ENCODE measurements at places on chromosomes 2 and 18.

- no peaks in the 10 kb centered on the region for H3K36me3 ChIP-seq
- no peaks in the 10 kb centered on the region for H3K4me1 ChIP-seq
- no peak overlapping the region for H3K27ac ChIP-seq
- no peak overlapping the region for H3K4me3 ChIP-seq
Measured at GRCh38 chr2:169877398-169877797, 50.1 kb downstream of the UBR3 start.

DNA sequence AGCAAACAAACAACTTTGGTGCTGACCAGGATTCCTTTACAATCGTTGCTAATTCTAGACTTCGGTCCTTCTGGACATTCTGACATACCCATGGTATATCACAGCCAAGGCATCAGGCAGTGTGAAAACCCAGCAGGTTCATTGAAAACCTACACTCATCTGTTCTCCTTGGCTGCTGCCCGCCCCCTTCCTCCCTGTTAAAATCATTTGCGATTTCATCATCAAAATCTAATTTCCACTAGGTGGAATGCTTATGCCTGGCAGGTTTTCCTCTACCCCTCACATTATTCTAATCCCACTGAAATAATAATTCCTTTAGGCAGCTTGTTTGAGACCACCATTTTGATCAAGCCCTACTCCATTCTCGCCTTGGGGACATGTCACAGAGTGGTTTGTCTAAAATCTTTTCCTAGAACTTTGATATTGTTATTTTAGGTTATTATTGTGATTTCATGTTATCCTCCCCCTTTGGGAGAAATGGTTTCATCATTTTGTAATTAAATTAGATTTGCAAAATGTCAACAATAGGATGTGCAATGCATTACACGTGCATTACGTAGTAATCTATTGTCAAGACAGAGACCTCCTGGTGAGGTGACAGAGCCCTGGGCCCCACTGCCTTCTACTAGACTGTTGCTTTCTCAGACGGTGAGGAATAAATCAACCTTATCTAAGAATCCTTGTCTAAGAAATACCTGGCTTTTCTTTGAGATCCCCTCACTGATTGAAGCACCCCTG is 31.0 kb upstream of the ASPRV1 start:
- H3K4me3 ChIP-seq = no peak overlapping the region
- H3K27ac ChIP-seq = no peak overlapping the region
- H3K27me3 ChIP-seq = no peaks in the 10 kb centered on the region
- no peaks in the 10 kb centered on the region for H3K4me1 ChIP-seq
- no peak for DNase-seq
- H3K36me3 ChIP-seq = no peaks in the 10 kb centered on the region

DNA sequence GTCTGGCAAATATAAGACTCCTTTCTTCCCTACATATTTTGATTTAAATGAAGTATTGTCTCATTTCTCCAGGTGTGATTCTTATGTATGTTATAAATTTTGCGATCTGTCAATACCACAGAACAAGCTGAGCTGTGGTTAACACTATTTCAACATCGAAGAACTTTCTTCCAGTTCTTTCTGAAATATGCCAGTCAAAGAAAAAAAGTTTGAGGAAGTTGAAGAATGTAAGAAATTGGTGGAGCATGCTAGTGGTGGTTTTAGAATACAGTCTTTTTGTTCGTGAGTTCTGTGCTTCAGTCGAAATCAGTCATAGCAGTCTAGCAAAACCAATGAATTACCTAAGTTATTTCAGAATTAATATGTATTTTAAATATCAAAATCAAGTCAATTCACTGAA is 8.6 kb upstream of the COBLL1 start:
- no peaks in the 10 kb centered on the region for H3K4me1 ChIP-seq
- H3K36me3 ChIP-seq = no peaks in the 10 kb centered on the region
- DNase-seq = no peak
- no peak overlapping the region for H3K4me3 ChIP-seq
- no peaks in the 10 kb centered on the region for H3K27me3 ChIP-seq

DNA sequence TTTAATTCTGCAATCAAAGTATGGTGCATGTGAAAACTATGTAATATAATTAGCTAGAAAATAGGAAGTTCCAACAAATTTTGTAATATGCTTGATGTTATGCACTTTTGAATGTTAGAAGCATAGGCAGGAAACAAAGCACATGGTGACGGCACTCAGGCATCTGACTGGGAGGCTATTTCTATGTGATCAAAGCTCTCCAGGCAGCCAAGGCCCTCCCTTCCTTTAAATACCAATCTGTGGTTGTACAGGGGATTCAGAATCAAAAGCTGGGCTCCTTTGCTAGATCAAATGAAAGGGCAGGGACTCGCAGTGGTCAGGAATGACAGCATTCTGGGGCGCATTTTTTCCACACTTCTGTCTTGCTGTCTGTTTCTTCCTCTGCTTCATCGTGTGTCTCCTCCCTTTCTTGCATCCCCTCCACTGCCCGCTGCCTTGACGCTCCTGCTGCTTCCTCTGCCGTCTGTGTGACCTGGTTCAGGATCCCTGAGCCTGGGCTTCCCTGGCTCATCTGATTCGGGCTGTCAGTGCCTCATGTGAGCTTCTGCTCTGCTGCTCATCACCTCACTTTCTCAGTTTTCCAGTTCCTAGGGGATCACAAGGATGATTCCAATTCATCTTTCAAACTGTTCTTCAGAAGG is 30.9 kb downstream of the TMEM182 start:
- H3K4me3 ChIP-seq = no peak overlapping the region
- H3K27me3 ChIP-seq = no peaks in the 10 kb centered on the region
- no peak overlapping the region for H3K27ac ChIP-seq
- peaks cover 23% of the 10 kb centered on the region for H3K4me1 ChIP-seq
- no peaks in the 10 kb centered on the region for H3K36me3 ChIP-seq

DNA sequence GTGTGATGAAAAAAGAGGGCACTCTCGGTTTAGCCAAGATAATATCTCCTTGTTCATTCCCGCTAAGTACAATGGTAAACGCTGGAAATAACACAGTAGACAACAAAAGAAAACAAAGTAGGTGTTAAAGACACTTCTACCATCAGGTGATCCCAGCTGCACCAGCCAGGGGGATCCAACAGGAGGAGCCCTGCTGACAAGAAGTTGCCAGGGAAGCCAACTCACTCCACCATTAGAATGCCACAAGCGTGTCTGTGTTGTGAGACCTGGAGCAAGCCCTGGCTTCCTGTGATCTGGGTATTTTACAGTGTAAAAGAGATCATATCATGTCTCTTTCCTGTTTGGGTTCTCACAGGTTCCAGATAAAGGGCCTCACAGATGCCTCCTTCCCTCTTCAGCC is 117.0 kb downstream of the GRB14 start:
- peak; percentile 41 for DNase-seq
- H3K36me3 ChIP-seq = no peaks in the 10 kb centered on the region
- no peaks in the 10 kb centered on the region for H3K4me1 ChIP-seq
- no peak overlapping the region for H3K4me3 ChIP-seq
- no peaks in the 10 kb centered on the region for H3K27me3 ChIP-seq

DNA sequence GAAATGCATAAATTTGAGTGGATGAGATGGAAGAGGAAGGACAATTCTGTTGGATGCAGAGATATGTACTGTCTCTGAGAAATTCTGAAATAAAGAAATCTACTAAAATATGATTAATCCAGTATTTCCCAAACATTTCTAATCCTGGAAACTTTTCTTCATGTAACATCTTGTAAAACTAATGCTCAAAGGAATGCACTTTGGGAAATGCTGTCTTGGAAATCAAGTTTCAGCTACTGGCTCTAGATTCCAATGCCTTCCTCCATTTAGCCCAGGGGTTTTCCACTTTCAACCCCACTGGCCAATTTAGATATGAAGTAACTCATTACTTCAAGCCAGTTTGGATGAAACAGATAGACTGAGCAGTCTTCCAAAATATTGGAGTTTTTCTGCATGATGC is 355.1 kb downstream of the TXNL1 start:
- H3K27me3 ChIP-seq = no peaks in the 10 kb centered on the region
- no peak overlapping the region for H3K4me3 ChIP-seq
- DNase-seq = no peak
- H3K36me3 ChIP-seq = no peaks in the 10 kb centered on the region
- H3K4me1 ChIP-seq = peaks cover 4% of the 10 kb centered on the region

DNA sequence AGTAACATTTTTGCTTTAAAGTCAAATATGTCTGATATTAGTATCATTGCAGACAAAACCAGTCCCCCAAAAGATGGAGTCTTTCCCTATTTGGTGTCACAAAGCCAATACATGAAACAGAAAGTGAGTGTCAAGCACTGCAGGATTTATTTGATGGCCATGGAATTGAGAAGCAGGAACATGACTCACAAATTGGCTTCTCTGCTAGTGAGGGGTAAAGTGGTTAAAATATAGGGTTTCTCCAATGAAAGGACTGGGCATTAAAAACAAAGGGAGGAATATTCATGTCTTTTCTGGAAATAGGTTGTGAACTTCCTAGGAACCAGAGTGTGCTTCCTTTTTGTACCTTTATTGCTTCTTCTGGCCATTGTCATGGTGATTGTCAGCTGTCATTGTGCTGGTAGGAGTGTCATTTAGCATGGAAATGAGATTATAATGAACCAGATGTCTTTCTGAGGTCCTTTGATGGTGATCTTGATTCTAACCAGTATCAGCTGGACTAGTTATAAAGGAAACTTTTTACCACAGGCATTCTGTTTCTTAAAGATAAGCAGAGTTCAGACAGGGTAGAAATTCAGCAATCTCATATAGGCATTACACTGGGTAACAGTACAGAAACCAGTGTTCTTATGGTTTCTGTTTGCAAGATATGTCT is 4.1 kb downstream of the REG1B start:
- no peak for DNase-seq
- H3K27me3 ChIP-seq = no peaks in the 10 kb centered on the region
- no peaks in the 10 kb centered on the region for H3K36me3 ChIP-seq
- no peak overlapping the region for H3K4me3 ChIP-seq
- no peak overlapping the region for H3K27ac ChIP-seq

DNA sequence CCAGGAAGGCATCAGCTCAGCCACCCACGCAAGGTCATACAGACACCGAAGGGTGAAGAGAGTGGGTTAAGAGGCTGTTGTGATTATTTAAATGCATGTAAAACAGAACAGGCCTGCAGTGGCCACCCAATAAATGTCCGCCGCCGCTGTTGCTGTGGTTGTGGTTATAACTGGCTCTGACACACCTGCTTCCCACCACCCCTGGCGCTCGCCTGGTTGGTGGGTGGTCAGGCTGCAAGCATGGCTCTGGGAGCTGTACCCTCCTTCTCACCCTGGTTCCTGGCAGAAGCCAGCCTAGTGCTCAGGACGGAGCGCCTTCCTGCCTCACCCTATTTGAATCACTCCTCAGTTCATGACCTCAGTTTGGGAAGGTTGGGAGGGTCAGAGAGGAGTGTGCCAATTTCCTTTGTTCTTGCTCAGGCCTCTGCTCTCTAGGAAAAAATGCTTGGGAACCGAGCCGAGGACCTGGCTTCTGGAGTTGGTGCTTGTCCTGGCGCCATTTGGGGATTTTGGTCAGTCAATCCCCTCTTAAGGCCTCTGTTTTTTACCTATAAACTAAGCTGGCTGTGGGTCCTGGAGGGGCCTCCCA is 5.3 kb upstream of the CRYBA2 start:
- peaks cover 100% of the 10 kb centered on the region for H3K27me3 ChIP-seq
- no peak for DNase-seq
- H3K4me3 ChIP-seq = no peak overlapping the region
- peaks cover 41% of the 10 kb centered on the region for H3K4me1 ChIP-seq
- no peaks in the 10 kb centered on the region for H3K36me3 ChIP-seq

- DNase-seq = no peak
- no peaks in the 10 kb centered on the region for H3K4me1 ChIP-seq
- H3K36me3 ChIP-seq = no peaks in the 10 kb centered on the region
- no peak overlapping the region for H3K4me3 ChIP-seq
- H3K27ac ChIP-seq = no peak overlapping the region
- no peaks in the 10 kb centered on the region for H3K27me3 ChIP-seq
Measured at GRCh38 chr2:98580656-98581284, 27.5 kb downstream of the COA5 start.

GRCh38 chr2:205563646-205564045 is 118.7 kb upstream of the NRP2 start:
- H3K27ac ChIP-seq = no peak overlapping the region
- peak; percentile 76 for DNase-seq
- no peaks in the 10 kb centered on the region for H3K36me3 ChIP-seq
- no peaks in the 10 kb centered on the region for H3K4me1 ChIP-seq
- H3K27me3 ChIP-seq = no peaks in the 10 kb centered on the region
- no peak overlapping the region for H3K4me3 ChIP-seq

DNA sequence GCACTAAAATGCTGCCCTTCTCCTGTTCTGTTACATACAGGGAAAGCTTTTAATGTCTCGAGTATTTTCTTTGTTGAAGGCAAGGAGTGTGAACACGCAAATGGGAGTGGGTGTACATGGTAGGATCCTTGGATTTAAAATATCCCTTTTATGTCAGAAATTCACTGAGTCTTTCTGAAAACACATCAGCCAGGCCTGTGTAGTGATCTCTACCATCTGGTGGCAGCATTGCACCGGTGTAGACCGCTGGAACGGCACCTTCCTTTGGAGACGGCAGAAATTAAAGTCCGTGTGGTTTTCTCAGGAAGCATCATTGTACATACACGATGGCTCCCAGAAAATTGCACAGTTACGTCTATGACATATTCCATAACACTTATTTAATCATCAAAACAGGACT is 515.8 kb downstream of the GALR1 start:
- H3K27ac ChIP-seq = no peak overlapping the region
- H3K4me1 ChIP-seq = peaks cover 24% of the 10 kb centered on the region
- DNase-seq = peak; percentile 81
- no peak overlapping the region for H3K4me3 ChIP-seq
- no peaks in the 10 kb centered on the region for H3K27me3 ChIP-seq

- no peak overlapping the region for H3K4me3 ChIP-seq
- H3K27me3 ChIP-seq = no peaks in the 10 kb centered on the region
- peaks cover 13% of the 10 kb centered on the region for H3K4me1 ChIP-seq
- DNase-seq = peak; percentile 28
Measured at GRCh38 chr2:151553-152334, 105.4 kb upstream of the FAM110C start.

- no peaks in the 10 kb centered on the region for H3K36me3 ChIP-seq
- peaks cover 9% of the 10 kb centered on the region for H3K27me3 ChIP-seq
- H3K27ac ChIP-seq = no peak overlapping the region
- peaks cover 10% of the 10 kb centered on the region for H3K4me1 ChIP-seq
Measured at GRCh38 chr2:31234683-31235503, 941 bp downstream of the EHD3 start.

- no peak overlapping the region for H3K4me3 ChIP-seq
- H3K4me1 ChIP-seq = peaks cover 10% of the 10 kb centered on the region
- no peak overlapping the region for H3K27ac ChIP-seq
- no peak for DNase-seq
Measured at GRCh38 chr2:108586631-108587030, 52.4 kb downstream of the LIMS1 start.

- H3K27ac ChIP-seq = no peak overlapping the region
- peaks cover 65% of the 10 kb centered on the region for H3K27me3 ChIP-seq
- DNase-seq = no peak
- H3K4me1 ChIP-seq = peaks cover 20% of the 10 kb centered on the region
Measured at GRCh38 chr2:100822587-100823248, 2.8 kb downstream of the NPAS2 start.
